ENCODE measurements at places on chromosomes 5 and 9.

DNA sequence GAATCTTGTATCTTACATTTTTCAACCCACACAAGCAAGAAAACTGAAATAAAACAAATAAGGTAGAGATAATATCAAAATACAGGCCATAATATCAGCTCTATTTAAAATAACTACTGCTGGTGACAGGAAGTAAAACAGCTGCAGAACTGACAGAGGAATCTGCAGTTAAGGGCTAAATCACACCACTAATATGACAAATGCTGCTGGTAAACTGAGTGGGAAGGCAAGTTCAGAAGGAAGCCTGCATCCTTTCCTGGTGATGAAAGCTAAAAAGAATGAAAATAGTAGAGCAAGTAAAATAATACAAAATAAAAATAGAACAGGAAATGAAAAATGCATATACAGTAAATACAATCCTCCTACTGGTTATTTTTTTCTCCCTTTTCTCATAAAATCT is 1293.7 kb upstream of the C9orf72 start:
- no peak for DNase-seq

GRCh38 chr9:114798780-114799427 is 6.9 kb downstream of the TNFSF15 start:
- no peak for DNase-seq

- DNase-seq: no peak
These were observed 7.5 kb downstream of the GABRB2 start for GRCh38 chr5:161539016-161539415.

- DNase-seq: no peak
These were observed 10.4 kb upstream of the PPP2CA start for GRCh38 chr5:134236318-134236717.

DNA sequence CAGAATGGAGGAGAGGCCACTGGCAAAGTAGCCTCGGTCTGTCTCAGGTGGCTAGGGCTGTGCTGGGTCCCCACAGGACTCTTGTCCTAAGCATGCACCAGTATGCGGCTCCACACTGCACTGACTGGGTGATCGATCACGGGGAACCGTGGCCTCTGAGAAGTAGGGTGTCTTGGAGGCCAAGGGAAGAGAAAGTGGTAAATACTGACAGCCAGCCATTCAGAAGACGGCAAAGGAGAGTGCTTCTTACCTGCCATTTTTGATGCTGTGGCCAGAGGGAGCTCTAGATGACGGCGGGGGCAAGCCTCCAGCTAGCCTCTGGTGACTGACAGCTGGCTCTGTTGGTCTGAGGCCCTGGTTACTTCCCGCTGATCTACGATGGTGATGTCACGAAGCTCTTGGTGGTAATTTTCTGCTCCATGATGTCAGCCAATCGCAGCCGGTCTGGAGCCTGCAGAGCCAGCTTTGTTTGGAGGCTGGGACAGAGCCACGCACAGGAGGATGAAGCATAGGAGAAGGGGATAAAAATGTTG is 40.4 kb upstream of the GADD45G start:
- DNase-seq: no peak

GRCh38 chr5:137531266-137531665 is 32.1 kb upstream of the SPOCK1 start:
- no peak for DNase-seq

DNA sequence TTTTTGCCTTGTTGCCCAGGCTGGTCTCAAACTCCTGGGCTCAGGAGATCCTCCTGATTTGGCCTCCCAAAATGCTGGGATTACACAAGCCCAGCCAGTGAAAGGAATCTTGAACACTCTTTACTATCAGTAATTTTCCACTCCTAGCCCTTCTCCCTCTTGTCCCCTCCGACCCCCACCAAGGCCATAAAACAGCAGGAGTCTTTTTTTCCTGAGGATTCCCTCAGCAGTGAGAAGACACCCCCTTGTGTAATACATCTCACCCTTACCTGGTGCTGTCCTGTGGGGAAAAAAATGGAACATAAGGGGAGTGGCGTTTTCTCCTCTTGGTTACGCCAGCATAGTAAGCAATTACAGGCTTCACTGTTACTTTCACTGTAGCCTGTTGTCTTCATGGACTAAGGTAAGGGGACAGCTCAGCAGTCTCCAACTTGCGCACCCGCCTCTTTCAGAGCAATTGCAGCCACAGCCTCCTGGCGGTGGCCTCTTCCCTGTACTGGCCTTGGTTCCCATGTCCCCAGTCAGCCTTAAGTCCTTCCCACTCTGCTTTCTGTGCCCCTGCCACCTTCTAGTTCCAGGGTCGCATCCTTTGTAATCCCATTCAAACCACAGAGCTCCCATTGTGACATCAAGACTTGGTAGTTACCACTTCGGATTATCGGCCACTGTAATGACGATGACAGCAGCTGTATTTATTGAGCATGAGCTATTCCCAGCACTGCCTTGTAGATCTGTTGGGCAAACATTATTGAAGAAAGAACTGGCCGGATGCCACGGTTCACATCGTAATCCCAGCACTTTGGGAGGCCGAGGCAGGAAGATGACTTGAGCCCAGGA is 10.0 kb downstream of the NAIF1 start:
- no peak for DNase-seq

DNA sequence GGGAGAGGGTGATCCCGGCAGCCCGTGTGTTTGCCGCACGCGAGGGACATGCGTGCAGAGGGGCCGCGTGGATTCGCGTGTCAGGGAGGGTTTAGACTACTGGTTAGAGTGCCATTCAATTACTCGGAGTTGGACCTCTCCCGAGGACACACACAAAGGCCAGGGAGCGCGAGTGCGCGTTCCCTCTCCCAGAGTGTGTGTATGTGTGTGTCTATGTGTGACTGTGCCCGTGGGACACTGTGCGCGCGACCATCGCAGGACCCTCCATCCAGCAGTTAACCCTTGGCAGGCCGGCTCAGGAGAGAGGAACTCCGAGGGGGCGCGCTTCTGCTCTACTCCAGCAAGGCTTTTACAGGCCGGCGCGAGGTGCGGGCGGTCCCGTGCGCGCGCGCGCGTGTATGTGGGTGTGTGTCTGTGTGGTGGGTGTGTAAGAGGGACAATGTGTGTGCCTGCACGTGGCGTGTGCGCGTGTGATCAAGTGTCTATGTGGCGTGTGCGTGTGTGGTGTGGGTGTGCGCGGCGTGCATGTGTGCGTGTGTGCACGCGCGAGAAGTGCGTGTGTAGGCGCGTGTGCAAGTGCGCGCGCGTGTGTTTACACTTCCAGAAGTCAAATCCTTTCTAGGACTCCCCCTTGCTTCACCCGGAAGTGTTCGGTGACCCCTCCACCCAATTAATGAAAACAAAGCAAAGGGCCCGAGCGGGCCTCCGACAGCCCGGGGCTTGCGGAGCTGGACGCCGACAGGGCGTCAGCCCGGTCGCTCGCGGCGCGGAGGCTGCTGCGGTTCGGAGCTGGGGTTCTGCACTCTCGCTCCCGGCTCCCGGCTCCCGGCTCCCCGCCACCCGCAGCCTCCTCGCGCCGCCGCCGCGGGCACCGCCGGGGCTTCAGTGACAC is 75.3 kb upstream of the TBCA start:
- no peak for DNase-seq

- no peak for DNase-seq
These were observed 30.4 kb downstream of the RUSC2 start for GRCh38 chr9:35520364-35520710.

- DNase-seq: no peak
These were observed 23.4 kb upstream of the FBXW11 start for GRCh38 chr5:172029876-172030275.

- no peak for DNase-seq
These were observed 32.2 kb upstream of the FRMD3 start for GRCh38 chr9:83570359-83570758.

- DNase-seq: peak; percentile 60
These were observed 350.1 kb downstream of the TMEM232 start for GRCh38 chr5:110376281-110376951.

- DNase-seq: no peak
These were observed 35.8 kb downstream of the PIK3R1 start for GRCh38 chr5:68251386-68251785.

GRCh38 chr5:4634342-4634741 is 505.8 kb upstream of the ADAMTS16 start:
- no peak for DNase-seq

- no peak for DNase-seq
These were observed 11.9 kb downstream of the GRIN1 start for GRCh38 chr9:137150617-137151457.

DNA sequence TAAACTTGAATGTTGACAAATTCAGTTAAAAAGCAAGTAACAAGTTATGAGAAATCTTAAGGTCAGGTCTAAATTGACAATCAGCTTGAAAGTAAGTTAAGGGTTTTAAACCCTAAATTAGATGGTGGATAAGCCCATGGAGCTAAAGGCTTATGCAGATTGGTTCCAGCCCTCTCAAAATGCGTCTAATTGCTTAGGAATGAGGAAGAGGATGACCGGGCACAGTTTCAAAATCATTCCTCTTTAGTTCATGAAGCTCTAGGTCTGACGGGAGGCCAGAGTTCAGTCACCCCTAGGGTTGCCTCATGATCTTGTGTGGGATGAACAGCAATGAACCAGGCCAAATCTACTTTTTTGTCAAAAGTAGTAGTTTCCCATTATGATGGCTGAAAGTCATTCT is 75.4 kb downstream of the SLC38A9 start:
- DNase-seq: no peak

- no peak for DNase-seq
These were observed 52.1 kb downstream of the TLE1 start for GRCh38 chr9:81637276-81637675.

- no peak for DNase-seq
These were observed 3.3 kb downstream of the NACC2 start for GRCh38 chr9:136091582-136092352.

- DNase-seq: no peak
These were observed 1078.3 kb upstream of the DMAC1 start for GRCh38 chr9:8877753-8878494.

GRCh38 chr9:28024676-28025075 is 451.4 kb upstream of the C9orf72 start:
- no peak for DNase-seq

- DNase-seq: no peak
These were observed 67.6 kb downstream of the GHR start for GRCh38 chr5:42490831-42491230.

DNA sequence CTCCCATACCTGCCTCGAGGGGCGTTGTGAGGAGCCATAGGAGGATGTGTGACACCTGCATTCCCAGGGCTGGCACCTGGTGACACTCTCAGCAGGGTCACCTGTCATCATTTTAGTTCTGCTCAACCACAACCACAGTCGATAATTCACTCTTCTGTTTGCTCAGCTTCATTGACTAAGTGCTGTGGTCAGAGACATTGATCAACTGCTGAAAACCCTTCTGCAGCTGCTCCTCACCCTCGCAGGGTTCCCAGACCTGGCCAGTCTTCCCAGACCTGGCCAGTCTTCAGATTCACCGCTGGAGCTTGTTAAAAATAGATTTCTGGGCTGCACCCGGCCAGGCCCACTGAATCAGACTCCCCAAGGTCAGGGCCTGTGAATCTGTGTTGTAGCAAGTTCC is 92.8 kb downstream of the MVB12B start:
- DNase-seq: no peak

DNA sequence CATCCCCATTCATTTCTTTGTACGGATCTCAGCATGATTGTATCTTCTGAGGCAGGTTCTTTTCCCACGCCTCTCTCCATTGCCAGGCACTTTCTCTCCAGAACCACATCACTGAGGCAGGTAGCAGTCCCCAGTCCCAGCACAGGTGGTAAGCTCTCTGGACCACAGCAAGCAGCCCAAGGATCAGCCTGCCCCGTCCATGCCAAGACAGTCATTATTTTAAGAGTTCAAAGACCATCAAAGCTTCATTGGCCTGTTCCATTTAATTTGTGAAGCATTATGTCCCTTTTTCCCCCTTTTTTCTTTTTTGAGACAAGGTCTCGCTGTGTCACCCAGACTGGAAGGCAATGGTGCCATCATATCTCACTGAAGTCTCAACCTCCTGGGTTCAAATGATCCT is 171.7 kb downstream of the AUH start:
- no peak for DNase-seq

DNA sequence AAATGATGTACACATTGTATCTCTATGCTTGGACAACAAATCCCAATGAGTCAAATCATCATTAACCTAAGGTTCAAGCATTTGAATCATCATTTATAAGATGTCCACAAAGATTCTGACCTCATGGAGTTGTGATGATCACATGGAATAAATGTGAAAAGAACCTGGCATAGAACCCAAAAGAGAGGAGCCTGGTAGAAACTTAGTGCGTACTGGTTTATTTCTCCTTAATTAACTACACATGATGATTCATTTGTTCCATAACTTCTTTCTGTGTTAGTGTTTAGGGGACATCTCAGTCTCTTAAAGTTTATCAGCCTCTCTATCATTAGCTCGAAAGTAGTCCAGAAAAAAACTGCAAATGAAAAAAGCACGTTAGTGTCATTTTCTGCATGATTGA is 411.6 kb downstream of the BRINP1 start:
- no peak for DNase-seq

- DNase-seq: no peak
These were observed 64.4 kb upstream of the SUB1 start for GRCh38 chr5:32520972-32521371.

GRCh38 chr9:3447143-3447542 is 78.7 kb downstream of the RFX3 start:
- DNase-seq: no peak

- DNase-seq: no peak
These were observed 5.8 kb upstream of the TRIM41 start for GRCh38 chr5:181217111-181217802.

DNA sequence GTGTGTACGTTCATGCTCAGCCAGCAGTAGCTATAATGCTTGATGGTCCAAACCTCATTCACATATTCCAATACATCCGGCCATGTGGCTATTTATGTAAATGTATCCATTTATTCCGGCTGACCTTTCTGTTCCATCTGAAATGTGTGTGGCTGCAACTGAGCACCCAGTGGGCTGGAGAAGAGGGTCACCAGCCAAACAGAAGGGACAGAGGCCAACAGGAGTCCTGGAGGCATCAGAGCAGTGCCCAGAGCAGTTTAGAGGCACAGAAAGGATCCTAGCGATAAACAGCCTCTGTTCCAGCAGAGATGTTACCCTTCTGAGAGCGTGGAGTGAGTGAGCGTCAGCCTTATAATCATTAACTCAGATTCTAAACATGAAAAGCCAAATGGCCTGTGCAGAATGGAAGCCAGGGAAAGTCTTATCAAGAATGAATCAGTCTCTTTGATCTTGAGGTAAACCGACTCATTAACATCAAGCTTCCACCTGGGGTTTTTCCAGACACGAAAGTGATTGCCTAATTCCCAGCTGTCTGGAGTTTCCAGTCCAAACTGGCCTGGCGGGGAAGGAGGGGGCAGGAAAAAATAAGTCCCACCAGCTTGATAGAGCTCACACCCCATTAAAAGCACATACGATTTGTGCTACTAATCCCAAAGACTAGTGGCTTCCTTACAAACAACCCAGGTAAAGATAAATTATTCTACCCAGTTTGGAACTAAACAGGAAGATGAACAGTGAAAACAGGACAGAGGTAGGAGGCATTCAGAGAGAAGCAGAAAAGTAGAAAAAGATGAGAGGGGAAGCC is 55.7 kb downstream of the SUSD1 start:
- DNase-seq: no peak

- peak; percentile 27 for DNase-seq
These were observed 45.5 kb downstream of the SPOCK1 start for GRCh38 chr5:137453483-137454080.
